ENCODE measurements at places on chromosomes 3 and 15.

- no peak for DNase-seq
These were observed 115.7 kb upstream of the IQSEC1 start for GRCh38 chr3:13188975-13189374.

- peak; percentile 43 for DNase-seq
These were observed 559 bp downstream of the PKM start for GRCh38 chr15:72230197-72231065.

- no peak for DNase-seq
These were observed 15.7 kb downstream of the PRR23E start for GRCh38 chr3:127208483-127209100.

- DNase-seq = no peak
These were observed 35.7 kb upstream of the ACTL6A start for GRCh38 chr3:179526989-179527391.

DNA sequence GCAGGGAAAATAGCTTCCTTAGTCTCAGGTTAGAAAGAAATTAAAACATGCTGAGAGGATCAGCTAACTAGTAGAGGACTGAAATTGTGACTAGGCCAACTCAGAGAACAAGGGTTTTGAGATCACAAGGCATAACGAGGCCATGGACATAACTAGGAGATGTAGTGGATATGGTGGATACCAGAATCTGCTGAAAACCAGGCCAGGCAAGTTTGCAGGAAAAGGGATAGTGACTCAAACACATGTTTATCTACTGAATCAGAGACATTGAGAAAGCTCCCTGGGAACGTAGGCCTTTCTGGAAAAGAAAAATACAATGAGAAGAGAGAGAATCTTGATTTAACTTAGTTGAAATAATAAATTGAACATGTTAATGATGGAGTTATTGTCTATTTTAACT lies 326.5 kb upstream of the GBE1 start:
- DNase-seq = no peak

- DNase-seq = no peak
These were observed 78.3 kb downstream of the ADAM10 start for GRCh38 chr15:58671186-58671585.

DNA sequence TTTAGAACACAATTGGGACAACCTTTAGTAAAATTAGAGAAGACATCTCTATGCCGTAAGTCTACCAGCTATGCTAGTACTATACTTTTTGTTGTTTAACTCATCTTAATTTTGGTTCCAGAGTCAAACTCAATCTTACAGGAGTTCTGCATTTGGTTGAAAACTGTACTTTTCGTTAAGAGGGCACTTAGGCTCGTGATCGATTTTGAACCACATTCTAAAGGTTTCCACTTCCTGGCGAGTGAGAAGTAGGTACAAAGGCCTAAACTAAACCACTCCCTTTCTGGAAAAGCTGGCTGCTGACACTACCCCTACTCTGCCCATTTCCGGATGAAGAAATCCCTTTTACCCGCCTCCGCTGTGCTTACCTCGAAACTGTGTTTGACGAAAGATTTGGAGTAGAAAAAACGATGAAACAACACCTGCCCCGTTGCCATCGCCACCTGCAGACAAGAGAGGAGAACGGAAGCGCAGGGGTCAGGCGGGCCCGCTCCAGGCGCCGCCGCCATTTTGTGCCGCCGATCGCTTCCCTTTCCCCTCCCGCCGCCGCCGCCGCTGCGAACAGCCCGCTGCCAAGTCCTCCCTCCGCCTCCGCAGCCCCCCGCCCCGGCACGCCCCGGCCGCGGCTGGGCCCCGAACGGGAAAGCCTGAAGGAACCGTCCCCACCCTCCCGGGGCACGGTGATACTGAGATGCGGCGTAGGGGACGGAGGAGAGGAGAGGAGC lies 748 bp downstream of the CCNL1 start:
- peak; percentile 76 for DNase-seq

Data from effector memory CD4-positive, alpha-beta T cell (primary cell).